ENCODE measurements at places on chromosomes 2 and 18. TPM values are rescaled to one million over a fixed set of nuclear protein-coding genes. Genes with fewer than 3 reads are reported as not detected.

HNRNPLL gene
- 33.8 TPM for total RNA-seq

GCC2 gene
- total RNA-seq = 59.1 TPM

DNA sequence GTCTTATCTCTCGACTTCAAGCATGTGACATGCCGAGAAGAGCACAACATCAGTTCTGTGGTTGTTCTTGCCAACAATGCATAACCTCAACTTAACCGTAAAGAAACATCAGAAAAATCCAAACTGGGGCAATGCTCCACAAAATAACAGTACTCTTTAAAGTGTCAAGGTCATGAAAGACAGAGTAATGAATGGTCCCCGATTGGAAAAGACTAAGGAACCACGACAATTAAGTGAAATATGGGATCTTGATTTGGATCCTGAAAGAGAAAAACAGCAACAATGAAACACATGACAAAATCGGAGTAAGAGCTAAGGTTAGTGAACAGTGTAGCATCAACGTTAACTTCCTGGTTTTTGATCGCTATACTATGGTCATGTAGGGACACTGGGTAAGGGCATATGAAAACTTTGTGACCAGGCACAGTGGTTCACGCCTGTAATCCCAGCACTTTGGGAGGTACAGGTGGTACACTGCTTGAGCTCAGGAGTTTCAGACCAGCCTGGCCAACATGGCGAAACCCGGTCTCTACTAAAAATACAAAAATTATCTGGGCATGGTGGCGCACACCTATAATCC lies 55.2 kb downstream of the UNC50 start:
- DNase-seq = no peak

DNA sequence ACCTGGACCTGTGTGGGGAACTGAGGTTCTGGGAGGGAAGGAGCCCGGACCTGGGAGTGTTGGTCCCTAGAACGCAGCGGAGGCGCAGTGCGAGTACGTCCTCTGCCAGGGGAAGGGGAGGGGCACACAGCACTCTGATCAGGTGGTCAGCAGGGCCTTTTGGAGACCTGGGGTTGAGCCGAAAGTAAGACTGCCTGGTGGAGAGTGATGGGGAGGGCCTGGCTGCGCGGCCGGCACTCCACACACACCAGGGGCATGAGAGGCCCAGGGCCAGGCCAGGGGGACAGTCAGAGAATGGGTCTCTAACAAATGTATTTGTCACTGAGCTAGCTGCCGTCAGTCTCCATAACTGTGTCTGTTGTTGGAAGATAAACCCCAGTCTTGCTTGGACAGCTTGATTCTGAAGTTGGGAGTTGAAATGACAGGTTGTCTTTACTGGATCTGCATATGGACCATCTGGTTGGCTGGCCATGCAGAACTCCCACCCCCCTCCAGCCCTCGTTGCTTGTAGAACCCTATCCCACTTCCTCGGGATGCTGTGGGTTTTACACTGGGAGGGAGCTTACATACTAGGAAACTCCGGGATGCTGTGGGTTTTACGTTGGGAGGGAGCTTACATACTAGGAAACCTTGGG lies 75.4 kb upstream of the NFATC1 start:
- no peak for DNase-seq

- no peak for DNase-seq
Observed at GRCh38 chr2:27290549-27290948, 8.3 kb downstream of the TRIM54 start.

GRCh38 chr2:174693344-174693743 lies 70.9 kb downstream of the CHRNA1 start:
- DNase-seq = no peak

DNA sequence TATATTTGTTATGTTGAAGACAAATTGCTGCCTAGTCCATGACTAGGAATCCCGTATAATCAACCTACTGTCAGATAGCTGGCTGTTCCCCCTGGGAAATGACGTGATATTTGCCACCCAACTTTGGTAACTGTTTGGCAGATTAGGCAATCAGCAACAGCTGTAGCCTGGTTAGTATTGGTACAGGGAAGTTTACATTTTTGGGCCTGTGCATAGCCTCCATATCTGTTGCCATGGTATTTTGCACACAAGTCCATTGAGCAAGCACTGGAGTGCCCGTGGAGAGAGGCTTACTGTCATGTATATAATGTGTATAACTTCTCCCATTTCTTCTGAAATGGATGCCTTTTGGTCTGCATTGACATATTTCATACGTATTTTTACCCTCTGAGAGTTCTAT lies 27.7 kb downstream of the BIRC6 start:
- DNase-seq = no peak

GRCh38 chr2:201186982-201187381 lies 4.0 kb downstream of the CASP10 start:
- no peak for DNase-seq

- DNase-seq = no peak
Observed at GRCh38 chr18:55214534-55214933, 255.3 kb upstream of the CCDC68 start.

- DNase-seq = no peak
Observed at GRCh38 chr2:60317844-60318243, 235.6 kb downstream of the BCL11A start.

DNA sequence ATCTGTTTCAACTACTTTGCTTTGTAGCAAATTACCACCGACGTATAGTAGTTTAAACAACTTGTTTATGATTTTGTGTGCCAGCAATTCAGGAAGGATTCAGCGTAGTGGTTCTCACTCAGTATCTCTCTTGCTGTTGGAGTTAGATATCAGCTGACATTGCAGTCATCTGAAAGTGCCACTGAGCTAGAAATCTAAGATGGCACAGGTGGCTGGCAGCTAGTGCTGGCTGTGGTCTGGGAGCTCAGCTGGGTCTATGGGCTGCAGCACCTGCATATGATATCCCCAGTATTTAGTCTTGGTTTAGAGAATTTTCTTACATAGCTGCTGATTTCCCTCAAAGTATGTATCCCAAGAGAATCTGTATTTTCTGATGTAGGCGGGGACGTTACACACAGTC lies 235.6 kb downstream of the SCG2 start:
- DNase-seq = no peak

Data from omental fat pad (tissue), 4 donors.